ENCODE measurements at places on chromosomes 4 and X.
A peak's percentile ranks its signal among the peaks of the same experiment; 100 is the strongest.

DNA sequence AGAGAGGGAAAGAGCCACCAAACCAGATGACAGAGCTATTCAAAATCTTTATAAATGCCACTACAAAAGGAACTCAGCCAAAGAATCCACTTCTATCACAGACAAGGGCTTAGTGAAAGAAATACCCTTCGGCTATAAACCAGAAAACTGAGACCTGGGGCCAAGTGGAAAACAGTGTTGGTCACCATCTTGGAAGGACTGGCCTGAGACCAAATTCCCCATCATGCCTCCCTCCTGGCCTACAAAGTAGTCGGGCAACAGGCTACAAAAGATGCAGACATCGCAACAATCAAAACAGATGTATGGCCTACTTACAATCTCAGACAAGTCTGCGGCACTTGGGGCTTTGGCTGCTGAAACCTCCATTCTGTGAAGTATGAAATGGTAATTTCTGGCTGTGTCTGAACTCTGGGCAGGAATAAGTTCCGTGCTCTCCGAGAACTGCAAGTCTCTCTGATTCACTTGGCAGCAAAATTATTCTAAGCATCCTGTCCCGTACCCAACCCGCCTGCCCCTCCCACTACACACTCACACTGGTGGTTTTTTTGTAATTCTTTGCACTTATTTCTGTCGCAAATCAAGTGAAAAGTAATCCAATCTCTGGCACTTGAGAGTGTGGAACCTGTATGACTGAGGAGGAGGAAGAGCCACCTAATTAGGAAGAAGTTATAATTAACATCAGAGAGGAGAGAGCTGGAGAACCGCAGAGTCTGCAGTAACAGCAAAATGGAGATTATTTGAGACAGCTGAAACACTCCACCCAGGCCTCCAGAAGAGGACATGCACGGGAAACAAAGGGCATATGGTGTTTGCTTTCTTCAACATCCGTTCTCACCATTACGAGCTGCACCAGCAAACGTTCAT lies 87.8 kb downstream of the SH3KBP1 start:
- DNase-seq: peak; percentile 65

GRCh38 chrX:102042372-102043325 lies 82.8 kb upstream of the TCEAL2 start:
- no peak for DNase-seq

DNA sequence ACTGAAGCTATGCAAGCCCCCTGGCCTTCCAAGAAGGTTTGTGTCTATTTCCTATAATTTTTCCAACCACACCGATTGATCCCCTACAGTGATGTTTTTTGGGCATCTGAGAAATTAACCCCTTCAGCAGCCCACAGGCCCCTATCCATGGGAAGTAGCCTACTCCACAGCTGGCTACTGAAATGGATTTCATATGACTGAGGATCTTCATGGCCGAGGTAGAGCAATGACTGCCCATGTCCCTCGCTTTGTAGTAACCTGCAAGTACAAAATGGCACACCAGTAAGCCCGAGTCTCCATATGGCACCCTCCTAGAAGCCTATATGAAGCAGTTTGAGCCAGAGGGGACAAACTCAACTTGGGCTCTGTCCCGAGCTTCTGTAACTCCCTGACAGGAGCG lies 36.8 kb downstream of the MAP9 start:
- DNase-seq: no peak

- DNase-seq: peak; percentile 59
Observed at GRCh38 chrX:22063284-22063683, 31.2 kb downstream of the PHEX start.

DNA sequence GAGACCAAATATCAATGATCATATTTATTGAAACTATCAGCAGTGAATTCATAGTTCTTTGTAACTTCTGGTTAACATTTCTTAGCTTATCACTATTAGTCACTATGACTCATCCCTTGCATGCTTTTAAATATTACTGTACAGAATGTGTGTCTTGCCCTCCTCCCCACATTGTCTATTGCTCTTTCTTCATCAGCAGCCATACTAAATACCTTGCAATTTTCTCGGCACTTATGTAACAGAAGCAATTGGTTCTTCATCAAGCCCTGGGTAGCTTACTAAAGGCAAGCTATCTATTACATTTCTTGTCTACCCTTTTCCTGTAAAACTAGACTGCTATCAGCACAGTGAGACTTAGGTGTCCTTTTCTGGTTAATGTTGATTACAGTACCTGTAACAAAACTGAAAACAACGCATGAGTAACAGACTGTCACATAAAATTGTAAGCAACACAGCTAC lies 8.2 kb downstream of the KLHL4 start:
- DNase-seq: no peak

GRCh38 chr4:4377732-4378460 lies 9.0 kb upstream of the NSG1 start:
- DNase-seq: no peak

GRCh38 chr4:84894621-84895020 lies 71.9 kb downstream of the WDFY3 start:
- DNase-seq: no peak

DNA sequence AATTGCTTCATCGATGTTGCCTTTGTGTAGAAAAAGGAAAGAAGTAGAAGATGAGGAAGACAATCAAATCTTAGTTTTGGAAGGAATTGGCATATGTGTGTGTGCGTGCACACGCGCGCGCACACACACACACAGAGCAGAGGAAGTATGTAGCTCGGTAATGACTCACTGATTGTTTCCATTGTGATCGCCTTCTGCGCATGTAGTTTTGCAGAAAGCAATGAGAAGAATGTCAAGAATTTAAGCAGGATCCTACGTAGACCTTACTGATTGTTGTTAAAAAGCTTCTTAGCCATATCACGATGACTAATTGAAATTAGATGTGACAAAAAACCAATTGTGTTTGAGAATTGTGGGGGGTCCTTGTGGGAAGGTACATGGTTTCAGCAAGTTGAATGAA lies 12.8 kb upstream of the LIMCH1 start:
- DNase-seq: no peak

DNA sequence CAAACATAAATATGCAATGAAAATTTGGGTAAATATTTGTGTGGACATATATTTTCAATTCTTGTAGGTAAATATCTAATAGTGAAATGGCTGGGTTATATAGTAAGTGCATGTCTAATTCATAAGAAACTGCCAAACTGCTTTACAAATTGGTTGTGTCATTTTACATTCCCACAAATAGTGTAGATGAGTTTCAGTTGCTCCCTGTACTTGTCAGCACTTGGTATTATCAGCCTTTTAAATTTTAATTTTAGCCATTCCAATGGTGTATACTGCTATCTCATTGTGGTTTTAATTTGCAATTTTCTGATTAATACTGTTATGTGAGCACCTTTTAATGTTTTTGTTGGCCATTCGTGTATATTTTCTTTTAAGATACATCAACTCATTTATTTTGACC lies 23.1 kb upstream of the GABRE start:
- no peak for DNase-seq

DNA sequence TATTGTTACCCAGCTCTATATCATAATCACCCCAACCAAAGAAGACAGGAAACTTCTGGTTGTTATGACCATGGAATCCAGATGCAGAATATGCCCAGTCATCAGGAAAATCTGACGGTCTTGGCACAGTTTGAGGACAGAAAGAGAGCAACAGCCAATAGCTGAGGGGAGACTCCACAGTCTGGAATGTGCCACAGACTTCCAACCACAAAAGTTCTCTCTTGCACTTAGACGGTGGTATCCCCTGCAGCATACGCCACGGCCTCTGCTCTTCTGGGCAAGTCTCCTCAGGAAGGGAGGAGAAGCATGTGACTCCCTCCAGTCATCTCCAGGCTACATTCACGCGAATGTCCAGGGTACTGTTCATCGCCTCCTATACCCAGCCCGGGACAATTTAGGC lies 18.4 kb downstream of the ZNF827 start:
- no peak for DNase-seq

DNA sequence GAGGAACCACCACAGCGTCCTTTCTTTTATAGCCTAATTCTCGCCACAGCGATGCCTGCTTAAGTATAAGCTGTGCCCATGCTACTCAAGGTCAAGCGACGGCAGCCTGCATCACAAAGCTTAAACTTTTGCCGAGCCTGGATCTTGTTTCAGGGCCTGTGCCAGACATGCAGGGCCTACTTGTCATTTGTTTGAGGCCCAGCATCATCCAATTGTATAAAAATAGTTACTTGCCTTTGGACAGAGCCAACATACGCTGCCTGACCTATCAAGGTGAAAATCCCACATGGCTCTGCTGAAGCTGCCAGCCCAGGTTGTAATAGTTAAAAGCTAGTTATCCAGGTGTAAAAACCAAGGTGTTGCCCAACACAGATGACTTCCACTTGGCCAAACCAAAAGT lies 107.1 kb downstream of the TMEM131L start:
- DNase-seq: no peak

GRCh38 chr4:103092245-103092644 lies 7.4 kb downstream of the BDH2 start:
- DNase-seq: no peak

GRCh38 chr4:3313556-3314228 lies 20.9 kb downstream of the RGS12 start:
- DNase-seq: no peak

GRCh38 chrX:20218836-20219505 lies 47.7 kb downstream of the RPS6KA3 start:
- no peak for DNase-seq

All from activated CD4-positive, alpha-beta T cell treated with anti-CD3 and anti-CD28 coated beads for 36 hours (primary cell).